Airway epithelial cell (primary cell): ENCODE measurements at places on chromosomes 3 and 15. TPM values are rescaled to one million over a fixed set of nuclear protein-coding genes. Genes with fewer than 3 reads are reported as not detected.

The RASGRP1 gene
- 0.85 and 1.2 TPM in 2 replicates for total RNA-seq

The FBLN2 gene
- 3.7 and 13.3 TPM in 2 replicates for total RNA-seq

The SERF2 gene
- 907 and 1,323 TPM in 2 replicates for total RNA-seq

The PRR20G gene
- total RNA-seq, result not detected in 2 replicates

The ACTR8 gene
- total RNA-seq, result 12.2 and 18.5 TPM in 2 replicates

The CISH gene
- 4.6 and 6.9 TPM in 2 replicates for total RNA-seq

The SNX22 gene
- 0.05 and 0.35 TPM in 2 replicates for total RNA-seq

The CHRFAM7A gene
- total RNA-seq, result 0.23 and 1.1 TPM in 2 replicates

The TNNC1 gene
- total RNA-seq, result 0.23 and 0.85 TPM in 2 replicates

The COLQ gene
- 0.21 TPM in 1 of 2 replicates, not detected in the other for total RNA-seq

The FGF7 gene
- total RNA-seq, result 0.14 TPM in 2 replicates

The GPR27 gene
- total RNA-seq, result 0.19 and 0.63 TPM in 2 replicates

The ST8SIA2 gene
- total RNA-seq, result not detected in 2 replicates

The SPATA12 gene
- not detected in 2 replicates for total RNA-seq

The XXYLT1 gene
- 20.9 and 28.4 TPM in 2 replicates for total RNA-seq

The HSPBAP1 gene
- 1.9 and 3.1 TPM in 2 replicates for total RNA-seq

The MASP1 gene
- total RNA-seq, result not detected in 2 replicates

The RTP3 gene
- total RNA-seq, result not detected in 2 replicates

The BCHE gene
- total RNA-seq, result 0.65 and 0.92 TPM in 2 replicates

The PPP1R14D gene
- total RNA-seq, result not detected in 2 replicates
